ENCODE measurements at places on chromosomes 16 and 17.

DNA sequence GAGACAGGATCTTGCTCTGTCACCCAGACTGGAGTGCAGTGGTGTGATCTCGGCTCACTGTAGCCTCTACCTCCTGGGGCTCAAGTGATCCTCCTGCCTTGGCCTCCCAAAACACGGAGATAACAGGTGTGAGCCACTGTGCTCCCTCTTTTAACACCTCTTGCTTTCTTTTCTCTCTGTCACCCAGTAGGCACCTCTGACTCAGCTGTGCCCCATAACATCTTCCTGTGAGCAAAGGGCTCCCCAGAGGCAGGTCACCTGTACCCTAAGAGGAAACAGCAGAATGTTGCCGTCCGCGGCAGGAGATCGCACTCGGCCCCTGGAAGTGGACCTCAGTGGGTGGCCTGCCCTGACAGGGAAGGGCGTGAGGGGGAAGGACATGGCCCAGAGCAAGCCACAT is 918 bp upstream of the NLRC3 start:
- no peak for DNase-seq

GRCh38 chr16:2701272-2701671 is 18.8 kb downstream of the PRSS27 start:
- no peak for DNase-seq

DNA sequence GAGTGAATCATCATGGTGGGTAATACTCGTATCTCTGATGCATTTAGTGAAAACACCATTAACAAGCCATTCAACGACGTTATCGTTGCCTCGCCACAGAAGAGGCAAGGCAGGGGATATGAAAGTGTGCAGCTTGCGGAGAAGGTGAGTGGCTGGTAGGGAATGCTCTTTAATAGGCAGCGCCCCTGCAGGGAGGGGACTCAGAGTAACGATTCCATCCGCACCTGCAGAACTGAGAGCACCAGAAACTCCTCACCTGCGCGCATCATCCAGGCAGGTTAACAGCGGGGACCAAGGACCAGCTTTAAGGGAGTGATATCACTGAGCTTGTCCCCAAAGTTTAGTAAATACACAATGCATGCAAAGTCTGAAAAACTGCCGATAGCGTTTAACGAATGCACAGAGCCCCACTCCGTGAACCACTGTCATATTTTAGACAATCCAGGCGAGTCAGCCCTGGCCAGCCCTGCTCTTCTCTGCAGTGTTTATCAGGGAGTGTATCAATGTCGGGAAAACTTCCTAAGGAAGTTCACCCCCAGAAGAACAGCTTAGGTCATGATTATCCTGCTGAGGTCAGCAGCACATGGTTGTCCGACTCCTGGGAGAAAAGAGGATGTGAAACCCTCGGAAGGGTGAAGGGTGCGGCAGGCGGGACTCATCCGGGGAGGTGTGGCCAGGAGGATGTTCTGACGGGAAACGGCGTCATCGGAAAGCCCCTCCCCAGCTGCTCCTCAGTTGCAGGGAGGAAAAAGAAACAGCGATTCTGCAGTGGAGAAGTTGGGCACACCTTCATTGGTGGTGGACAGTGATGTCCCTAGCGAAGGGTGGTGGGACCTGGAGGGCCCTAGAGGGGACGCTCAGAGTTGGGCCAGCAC is 68.5 kb upstream of the DNAH17 start:
- DNase-seq: peak; percentile 54

GRCh38 chr16:83915081-83915480 is 16.2 kb downstream of the MLYCD start:
- peak; percentile 44 for DNase-seq

GRCh38 chr17:34850023-34850422 is 111.2 kb downstream of the CCT6B start:
- DNase-seq: no peak

DNA sequence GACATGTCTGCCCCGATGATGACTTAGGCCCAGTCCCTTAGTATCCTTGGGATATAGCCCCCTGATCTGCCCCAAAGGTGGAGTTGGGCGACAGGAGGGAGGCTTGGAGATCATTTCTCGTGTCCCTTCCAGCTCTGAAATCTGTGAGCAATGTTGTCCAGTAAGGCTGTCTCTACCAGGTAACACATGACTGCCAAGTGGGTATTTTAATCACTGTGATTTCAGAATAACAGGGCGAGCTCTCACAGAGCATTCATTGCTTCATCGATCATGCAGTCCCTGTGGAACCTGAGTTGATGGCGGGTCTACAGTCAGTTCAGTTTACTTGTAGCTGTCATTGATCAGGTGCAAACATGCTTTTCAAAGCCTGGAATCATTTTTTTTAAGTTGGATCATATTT is 39.2 kb downstream of the KSR1 start:
- DNase-seq: no peak

GRCh38 chr17:28612936-28613872 is 781 bp downstream of the RSKR start:
- peak; percentile 78 for DNase-seq

DNA sequence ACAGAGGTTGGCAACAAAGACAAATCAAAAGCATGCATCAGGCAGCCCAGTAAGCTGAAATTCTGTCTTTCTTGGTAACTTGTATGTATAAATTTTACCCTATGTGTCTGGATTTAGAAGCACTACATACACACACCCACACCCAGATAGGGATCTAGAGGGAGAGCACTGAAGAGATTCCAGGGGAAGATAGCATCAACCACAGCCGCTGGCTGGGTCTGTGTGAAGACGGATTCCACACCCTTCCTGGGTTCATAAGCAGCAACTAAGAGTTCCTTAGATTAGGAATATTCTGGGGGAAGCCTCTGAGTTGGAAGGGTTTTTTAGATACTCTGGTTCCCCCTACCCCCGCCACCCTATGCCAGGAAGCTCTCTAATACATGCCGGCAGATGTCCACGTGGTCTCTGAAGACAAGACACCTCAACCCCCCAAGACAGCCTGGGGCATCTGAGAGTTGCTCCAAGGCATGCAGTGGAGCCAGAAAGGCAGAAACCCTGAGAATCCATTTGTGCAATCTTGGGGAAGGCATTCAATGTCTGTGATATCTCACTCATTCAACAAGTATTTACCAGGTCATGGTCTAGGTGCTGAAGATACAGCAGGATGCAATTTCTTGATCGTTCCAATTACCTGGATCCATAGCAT is 86.4 kb downstream of the NOG start:
- DNase-seq: peak; percentile 97

GRCh38 chr17:42683407-42684034 is 1.2 kb downstream of the CNTNAP1 start:
- no peak for DNase-seq

DNA sequence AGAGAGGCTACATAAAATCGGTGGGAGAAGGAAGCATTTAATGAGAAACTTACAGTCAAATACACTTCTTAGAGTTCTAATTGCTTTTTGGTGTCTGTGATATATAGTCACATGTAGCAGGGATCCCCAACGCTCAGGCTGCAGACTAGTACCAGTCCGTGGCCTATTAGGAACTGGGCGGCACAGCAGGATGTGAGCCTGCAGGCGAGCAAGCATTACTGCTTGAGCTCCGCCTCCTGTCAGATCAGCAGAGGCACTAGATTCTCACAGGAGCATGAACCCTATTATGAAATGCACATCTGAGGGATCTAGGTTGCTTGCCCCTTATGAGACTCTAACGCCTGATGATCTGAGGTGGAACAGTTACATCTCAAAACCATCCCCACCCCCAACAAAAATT is 158.5 kb downstream of the TANC2 start:
- DNase-seq: peak; percentile 66

DNA sequence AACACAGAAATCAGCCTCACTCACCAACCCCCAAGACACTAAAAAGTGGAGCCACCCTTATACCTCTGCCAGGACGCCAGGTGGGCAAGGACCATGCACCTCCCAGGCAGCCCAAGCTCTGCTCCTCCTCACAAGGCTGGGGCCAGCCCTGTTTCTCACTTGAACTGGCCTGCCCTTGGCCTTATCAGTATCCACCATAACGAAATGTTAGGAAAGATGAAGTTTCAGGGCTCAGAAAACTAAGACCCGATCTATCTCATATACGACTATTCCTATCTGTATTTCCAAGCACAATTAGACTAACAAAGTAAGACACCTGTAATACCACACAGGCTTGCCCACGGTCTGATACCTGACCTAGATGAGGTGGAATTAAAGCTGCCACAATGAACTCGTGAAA is 6.9 kb downstream of the FBXO31 start:
- DNase-seq: no peak

DNA sequence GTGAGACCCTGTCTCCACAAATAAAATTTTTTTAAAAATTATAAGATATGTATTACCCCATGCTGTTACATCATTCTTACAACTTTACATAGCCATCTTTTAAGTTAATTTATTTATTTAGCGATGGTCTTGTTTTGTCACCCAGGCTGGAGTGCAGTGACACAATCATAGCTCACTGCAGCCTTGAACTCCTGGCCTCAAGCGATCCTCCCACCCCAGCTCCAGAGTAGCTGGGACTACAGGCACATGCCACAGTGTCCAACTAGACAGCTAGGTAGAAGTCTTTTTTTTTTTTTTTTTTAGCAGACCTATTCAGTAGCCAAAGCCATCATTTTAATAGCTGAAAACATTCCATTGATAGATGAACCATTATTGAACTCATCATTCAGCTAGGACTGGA is 92.7 kb downstream of the NDE1 start:
- DNase-seq: no peak

- DNase-seq: no peak
These were observed 15.9 kb downstream of the HEXIM2 start for GRCh38 chr17:45177563-45177962.

DNA sequence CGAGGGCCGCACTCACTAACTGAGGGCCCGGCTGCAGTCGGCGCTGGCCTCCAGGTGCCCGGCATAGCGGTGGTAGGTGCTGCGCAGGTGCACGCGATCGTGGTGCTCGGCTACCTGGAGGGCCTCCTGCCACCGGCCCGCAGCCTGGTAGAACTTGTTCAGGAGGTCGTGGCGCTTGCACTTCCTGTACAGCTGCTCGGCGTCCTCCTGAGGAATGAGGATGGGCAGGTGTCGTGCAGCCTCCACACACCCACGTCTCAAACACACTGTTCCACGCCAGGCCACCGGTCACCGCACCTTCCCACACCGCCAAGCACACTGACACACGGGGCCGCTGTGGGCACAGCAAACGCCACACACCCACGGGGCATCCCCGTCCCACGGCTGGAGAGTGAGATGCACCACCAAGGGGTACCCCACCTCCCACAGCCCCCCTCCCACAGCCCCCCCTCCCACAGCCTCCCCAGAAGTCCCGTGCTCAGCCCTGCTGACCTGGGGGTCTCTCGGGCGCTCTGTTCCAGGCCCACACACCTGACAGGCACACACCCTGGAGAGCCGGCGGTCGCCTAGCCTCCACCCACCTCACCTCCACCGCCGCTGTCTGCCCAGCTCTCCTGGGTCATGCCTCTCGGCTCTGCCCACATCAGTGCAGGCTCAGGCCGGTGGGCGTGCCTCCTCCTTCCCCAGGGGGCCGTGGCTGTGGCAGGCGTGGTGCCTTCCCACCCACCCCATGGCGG is 7.4 kb upstream of the TMEM204 start:
- no peak for DNase-seq

GRCh38 chr16:11562411-11562810 is 24.3 kb downstream of the LITAF start:
- no peak for DNase-seq

- no peak for DNase-seq
These were observed 129.1 kb upstream of the HS3ST2 start for GRCh38 chr16:22684574-22685458.

GRCh38 chr16:75818491-75818890 is 92.2 kb upstream of the CPHXL start:
- DNase-seq: no peak

DNA sequence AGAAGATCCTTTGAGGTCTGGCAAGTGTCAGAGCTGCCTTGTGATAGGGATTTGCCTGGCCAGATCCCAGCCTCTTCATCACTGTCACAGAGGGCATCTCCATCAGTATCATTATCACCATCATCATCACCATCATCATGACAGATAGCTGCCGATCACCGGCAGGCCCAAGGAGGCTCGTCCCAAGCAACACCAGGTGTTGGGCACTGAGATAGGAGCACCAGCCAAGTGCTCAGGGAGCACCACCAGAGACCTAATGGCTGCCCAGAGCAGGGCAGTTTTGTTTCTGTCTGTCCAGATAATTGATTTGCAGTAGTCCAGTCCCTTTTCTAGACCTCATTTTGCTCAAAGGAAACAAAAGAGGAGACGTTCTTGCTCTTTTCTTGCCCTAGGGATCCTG is 25.0 kb downstream of the HNF1B start:
- DNase-seq: no peak

GRCh38 chr17:42313773-42314566 is 25.7 kb downstream of the STAT5A start:
- no peak for DNase-seq

- DNase-seq: no peak
These were observed 14.0 kb downstream of the CRISPLD2 start for GRCh38 chr16:84833542-84834402.

GRCh38 chr16:88622125-88622524 is 16.2 kb upstream of the IL17C start:
- no peak for DNase-seq

DNA sequence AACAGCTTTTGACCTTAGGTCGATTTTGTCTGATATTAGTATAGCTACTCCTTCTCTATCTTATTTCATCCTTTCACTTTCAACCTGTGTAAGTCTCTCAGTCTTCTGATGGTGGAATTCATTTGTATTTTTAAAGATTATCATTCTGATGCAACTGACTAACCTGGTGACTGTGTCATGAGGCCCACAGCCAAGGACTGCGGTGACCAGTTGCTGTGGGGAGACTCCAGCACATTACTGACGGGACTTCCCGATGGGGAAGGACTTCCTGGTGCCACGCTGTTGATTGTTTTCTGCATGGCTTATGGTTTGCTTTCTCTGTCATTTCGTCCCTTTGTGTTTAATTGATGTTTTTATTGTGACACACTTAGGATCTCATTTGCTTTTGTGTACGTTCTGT is 34.2 kb downstream of the RMI2 start:
- no peak for DNase-seq

DNA sequence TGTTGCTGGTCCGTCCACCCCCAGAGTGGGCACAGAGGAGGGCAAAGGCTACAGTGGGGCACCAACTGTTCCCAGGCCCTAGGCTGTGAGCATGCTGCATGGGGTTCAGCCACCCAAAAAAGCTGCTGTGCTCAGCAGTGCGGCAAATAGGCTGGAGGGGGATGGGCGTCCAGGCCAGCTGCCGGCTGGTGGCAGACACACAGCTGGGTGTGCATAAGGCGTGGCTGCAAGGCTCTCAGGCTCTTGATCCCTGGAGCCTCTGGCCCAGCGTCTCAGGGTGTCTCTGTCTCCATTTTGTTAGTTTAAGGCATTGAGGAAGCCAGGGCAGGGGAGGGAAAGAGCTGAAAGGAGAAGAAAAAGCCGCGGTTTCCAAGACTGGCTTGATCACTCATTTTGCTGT is 8.8 kb downstream of the RPL19 start:
- DNase-seq: no peak

DNA sequence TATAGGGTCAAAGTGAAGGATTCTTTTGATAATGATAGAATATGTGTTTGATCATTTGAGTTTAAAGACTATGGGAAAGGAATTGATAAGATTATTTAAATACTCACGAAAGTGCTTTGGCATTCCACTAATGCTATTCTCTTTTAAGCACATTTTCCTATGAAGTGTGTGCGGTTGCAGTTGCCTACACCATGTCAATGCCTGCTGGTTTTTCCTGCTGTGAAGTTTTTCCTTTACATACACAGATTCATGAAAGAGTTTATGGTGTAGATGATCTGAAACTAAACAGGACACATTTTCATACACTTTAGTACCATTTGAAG is 78.7 kb downstream of the VMP1 start:
- DNase-seq: no peak

- peak; percentile 54 for DNase-seq
These were observed 17.1 kb upstream of the PDXDC1 start for GRCh38 chr16:14957576-14958322.

GRCh38 chr16:67149276-67150046 is 1.3 kb downstream of the B3GNT9 start:
- DNase-seq: peak; percentile 49

Measured in islet precursor cell (in vitro differentiated cells).